ENCODE measurements at places on chromosomes 4 and X.

DNA sequence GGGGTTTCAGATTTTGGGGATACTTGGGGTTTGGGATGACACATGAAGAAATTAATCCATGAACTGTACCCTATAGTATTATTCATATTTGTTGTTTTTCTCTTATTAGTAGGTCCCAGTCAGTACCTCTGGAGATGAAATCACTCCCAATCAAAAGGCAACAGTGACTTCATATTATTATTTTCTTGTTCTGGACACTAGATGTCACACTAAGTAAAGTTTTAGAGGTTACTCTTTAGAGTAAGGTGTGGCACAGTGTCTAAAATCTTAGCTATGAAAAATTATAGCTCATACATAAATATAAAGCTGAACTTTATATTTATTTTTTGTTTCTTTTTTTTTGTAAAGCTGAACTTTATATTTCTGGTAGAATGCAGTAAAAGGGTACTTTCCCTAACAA lies 35.1 kb downstream of the FAM114A1 start:
- no peak for DNase-seq

- DNase-seq = no peak
Observed at GRCh38 chr4:159366966-159367780, 264.3 kb downstream of the RAPGEF2 start.

- DNase-seq = no peak
Observed at GRCh38 chrX:17067534-17067933, 121.1 kb downstream of the REPS2 start.

GRCh38 chr4:115711575-115711974 lies 598.2 kb upstream of the NDST4 start:
- DNase-seq = no peak

GRCh38 chr4:46390355-46391058 lies 579 bp upstream of the GABRA2 start:
- DNase-seq = no peak

DNA sequence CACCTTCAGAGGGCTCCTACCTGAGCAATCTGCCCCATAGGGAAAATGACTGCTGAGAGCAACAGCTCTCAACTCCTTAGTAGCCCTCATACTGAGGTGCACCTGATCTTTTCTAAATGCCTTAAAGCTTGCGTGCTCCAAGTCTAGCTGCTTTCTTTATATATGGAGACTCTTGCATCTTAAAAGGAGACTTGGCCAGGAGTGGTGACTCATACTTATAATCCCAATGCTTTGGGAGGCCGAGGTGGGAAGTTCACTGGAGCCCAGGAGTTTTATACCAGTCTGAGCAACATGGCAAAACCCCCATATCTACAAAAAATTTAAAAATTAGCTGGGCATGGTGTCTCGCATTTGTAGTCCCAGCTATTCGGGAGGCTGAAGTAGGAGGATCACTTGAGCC lies 78.1 kb upstream of the TRIM2 start:
- no peak for DNase-seq

Measured in stimulated activated CD4-positive, alpha-beta T cell treated with anti-CD3 and anti-CD28 coated beads, Interleukin-4, amount 100 ng/mL, for 1 hour (primary cell).